Stimulated activated CD4-positive, alpha-beta T cell treated with anti-CD3 and anti-CD28 coated beads, Interleukin-4, amount 100 ng/mL, for 1 hour (primary cell): ENCODE measurements at places on chromosomes 12 and 14.

DNA sequence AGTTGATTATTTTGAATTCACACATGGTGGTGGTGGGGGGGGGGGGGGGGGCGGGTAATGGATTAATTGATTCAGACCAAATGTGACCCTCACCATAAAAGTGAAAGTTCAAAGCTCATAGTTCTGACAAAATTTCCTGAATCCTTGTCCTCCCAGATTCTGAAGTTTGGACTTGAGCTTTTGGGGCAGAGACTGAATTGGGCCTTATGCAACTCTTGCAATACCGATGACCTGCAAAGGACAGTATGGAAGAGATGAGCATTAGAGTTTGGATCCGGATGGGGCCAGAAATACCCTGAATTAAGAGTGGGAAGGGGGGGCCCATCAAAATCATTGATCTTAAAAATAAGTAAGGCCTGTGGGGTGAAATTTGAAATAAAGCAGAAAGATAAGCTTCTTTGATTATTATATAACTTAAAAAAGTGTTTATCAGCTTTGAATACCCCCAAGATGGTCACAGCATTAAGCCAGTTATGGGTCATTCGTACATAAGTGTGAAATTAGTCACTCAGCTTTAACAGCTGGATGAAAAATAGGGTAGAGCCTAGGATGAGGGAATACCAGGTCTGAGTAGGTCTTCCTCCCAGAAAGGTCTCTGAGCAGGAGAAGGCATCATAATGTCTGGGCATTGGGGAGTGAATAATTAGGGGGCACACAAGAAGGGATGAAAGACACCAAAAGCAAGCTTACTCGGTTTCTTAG is 2.1 kb upstream of the PYGL start:
- no peak for DNase-seq

DNA sequence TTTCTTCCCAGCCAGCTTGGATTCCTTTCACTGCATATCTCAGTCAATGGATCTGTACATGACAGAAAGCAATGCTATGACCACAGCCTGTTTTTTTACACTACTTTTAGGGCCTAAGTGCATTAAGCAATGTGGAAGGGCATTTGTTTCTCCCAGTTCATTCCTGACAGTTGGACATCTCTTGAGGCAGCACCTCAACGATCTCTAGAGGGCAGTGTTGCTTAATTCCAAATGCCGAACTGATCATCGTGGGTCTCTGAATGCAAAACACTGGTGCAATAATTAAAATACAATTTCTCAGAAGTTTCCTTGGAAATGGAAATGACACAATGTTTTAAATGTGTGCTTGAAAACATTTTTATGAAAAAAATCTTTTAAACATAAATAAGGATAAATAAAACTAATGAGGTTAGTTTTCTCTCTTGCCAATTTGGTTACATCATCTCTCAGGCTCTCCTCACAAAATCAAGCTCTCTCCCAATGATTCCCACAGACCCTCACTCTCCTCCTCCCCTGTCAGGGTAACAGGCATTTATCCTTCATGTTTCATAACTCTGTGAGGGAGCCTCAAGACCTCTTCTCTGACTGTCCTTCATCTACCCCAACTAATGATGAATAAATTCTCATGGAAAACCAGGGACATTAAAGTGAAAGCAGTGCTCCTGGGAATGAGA is 192.4 kb upstream of the SLC16A7 start:
- peak; percentile 7 for DNase-seq

- DNase-seq = no peak
Observed at GRCh38 chr14:40911141-40911540, 695.5 kb upstream of the LRFN5 start.

- DNase-seq = no peak
Observed at GRCh38 chr12:79689061-79689476, 1.7 kb downstream of the PAWR start.

GRCh38 chr12:24943947-24944600 is 4.8 kb downstream of the BCAT1 start:
- no peak for DNase-seq

DNA sequence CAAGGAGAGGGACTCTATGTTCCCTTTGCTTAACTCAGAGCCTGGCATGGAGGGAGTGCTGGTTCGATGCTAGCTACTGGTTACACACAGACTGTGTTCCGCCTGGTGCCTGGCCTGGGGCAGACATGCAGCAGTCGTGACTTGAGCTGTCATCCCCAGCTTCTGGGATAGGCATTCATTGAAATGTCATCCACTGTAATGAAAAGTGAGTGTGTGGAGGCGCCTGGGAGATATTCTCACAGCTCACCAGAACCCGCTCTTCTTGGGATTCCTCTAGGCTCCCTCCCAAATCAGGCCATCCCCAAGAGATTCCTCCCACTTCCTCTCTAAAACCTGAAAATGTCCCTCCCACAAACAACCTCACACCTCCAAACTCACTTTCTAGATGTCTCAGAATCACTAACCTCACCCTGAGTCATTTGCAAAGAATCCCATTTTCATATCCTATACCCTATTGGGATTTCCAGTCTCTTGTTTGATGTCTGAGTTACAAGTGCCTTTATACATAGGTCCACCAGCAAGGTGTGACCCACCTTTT is 82.8 kb downstream of the CRACR2A start:
- no peak for DNase-seq

DNA sequence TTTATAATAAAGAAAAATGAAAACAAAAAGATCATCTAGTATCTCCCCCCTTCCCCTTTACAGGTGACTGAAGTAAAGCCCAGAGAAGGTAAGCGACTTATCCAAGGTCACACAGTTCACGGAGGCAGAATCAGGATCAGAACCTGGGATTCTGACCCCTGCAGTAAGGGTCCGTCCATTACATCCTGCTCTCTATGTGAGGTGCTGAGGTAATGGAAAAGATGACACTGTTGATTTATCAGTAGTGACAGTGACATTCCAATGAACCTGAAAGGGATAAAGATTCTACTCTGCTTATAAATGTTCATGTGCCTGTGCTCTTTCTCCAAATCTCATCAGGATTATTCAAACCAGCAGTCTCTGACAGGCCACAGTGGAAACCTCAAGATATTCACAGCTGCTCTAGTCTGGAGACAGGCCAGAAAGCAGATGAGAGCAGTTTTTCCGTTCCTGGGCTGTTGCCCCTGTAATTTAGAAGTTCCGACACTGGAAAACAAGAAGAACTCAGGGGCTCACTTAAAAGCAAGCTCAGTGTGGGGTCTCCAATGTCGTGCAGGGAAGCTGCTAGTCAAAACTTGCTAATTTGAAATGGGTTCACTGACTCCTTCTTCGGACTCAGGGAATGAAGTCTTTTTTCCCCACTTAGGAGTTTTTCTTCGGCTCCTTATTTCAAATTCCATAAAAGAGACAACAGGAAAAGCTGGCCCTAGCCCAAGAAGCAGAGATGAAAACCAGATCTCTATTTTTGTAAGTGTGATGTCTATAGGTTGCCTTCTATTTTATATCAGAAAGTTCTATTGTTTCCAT is 131.8 kb upstream of the EEA1 start:
- DNase-seq = no peak

GRCh38 chr12:29698756-29699155 is 85.0 kb downstream of the TMTC1 start:
- no peak for DNase-seq

- DNase-seq = no peak
Observed at GRCh38 chr14:23071921-23072539, 14.7 kb upstream of the CDH24 start.

DNA sequence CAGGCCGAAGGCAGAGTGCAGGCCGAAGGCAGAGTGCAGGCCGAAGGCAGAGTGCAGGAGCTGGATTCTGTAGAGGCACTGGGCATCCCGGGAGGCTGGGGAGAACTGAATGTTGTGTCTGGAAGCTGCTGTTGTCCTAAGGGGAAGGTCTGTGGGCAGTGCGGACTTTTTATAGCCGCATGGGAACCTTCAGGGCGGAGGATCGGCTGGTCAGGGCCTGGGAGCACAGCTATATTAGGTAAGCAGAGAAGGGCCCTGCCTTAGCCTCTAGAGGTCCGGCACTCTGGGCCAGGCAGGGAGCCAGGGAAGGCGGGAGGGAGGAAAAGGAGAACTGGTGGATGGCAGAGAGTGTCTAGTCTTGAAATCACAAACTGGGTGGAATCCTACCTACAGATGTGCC is 14.2 kb downstream of the CABP1 start:
- DNase-seq = no peak

GRCh38 chr14:90304502-90304901 is 27.2 kb downstream of the NRDE2 start:
- no peak for DNase-seq

- no peak for DNase-seq
Observed at GRCh38 chr12:80763874-80764273, 47.2 kb downstream of the MYF5 start.

DNA sequence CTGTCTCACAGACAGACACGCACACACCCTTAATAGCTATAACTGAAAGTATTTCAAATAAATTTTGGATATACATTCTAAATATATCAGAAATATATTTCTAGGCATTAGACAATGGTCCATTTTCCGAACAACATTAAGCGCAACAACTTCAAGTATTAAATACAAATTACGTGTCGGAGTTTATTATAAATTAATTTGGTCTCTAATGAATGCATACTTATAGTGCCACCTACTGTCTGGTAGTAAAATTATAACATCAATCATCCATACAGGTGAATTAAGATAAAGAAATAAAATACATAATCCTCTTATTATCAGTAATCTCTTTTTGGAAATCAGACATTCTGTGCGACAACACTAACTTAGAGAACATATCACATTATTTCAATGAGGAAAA is 27.2 kb upstream of the CMAS start:
- no peak for DNase-seq

DNA sequence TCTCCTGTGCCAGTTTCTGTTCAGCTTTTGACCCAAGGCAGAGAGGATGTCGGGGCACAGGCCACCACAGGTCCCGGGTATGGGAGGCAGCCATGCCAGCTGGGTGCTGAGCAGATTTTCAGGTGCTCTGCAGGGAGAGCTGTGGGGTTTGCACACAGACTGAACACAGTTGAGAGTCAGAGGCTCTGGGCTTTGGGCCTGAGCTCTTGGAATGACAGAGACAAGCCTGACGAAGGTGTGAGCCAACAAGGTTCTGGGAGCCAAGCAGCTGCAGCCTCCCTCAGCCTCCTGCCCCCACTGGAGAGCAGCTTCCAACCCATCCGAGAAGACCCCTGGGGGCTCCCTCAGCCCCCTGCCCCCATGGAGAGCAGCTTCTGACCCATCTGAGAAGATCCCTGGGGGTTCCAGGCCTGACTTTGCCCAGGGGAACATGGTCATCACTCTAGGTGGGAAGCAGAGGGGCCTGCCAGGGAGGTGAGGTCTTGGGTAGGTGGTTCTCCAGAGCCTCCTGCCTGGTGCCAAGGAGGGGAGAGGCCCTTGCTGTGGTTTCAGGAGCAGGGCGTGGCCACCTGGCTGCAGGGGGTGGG is 13.8 kb downstream of the FBRSL1 start:
- DNase-seq = no peak

GRCh38 chr12:12376646-12377448 is 20.0 kb downstream of the BORCS5 start:
- no peak for DNase-seq

DNA sequence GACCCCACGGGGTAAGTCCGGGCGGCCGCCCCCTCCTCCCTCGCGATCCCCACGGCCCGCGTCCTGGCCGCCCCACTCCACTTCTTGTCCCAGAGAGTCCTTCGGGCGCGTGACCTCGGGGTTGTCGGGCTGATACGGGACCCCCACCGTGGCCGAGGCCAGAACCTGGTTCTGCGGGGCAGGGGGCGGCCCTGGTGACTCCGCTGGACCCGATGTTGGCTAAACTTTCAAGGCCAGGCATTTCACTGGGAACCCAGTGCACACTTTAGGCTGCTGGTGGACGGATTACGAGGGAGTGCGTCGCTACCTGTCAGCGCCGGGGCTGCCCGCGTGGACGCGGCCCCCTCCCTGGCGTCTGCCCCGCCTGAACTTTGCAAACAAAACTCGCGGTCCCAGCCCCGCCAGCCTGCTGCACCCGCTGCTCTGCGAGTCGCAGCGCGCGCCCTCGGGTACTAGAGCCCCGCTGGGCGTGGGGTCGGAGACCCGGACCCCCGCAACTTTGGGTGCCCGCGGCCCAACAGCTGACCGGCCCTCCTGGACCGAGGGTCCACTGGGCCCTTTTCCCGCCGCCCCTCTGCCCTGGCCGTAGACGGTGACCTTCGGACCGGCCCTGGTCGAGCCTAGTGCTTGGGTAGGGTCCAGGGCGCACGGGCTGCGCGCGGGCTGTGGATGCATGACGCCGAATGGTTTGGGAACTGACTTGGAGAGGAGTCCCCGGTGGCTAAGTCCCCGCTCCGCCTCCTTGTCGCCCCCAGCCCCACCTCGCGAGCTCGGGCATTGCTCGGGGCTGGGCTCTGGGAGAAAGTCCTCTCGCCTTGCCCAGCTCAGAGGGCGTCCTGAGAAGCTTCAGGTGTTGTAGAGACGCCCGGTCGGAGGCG is 624 bp downstream of the RIN3 start:
- DNase-seq = peak; percentile 45

DNA sequence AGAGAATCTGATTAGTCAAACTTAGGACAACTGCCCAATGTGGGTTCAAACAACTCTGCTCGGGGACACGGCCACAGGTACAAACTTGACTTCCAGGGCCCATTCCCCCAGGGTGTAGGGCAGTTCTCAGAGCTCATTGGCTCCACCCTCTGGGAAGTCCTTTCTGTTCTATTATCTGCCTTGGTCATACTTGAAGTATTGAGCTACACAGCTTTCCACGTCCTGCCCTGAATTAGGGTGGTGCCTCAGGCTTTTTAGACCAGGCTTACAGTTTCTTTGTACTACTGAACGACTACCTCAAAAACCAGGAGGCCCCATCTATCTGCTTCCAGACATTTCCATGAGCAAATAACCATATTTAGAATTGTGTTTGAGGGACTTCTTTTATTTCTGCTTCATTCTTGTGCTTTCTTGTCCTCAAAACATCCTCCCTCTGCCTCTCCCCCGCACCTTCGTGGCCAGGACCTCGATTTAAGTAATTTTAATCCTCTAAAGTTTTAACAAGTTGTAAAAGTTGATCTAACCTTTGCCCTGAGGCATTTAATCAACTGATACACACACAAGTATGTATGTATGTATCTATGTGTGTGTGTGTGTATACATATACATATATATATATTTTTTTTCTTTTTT is 281.7 kb upstream of the AMIGO2 start:
- DNase-seq = peak; percentile 30

DNA sequence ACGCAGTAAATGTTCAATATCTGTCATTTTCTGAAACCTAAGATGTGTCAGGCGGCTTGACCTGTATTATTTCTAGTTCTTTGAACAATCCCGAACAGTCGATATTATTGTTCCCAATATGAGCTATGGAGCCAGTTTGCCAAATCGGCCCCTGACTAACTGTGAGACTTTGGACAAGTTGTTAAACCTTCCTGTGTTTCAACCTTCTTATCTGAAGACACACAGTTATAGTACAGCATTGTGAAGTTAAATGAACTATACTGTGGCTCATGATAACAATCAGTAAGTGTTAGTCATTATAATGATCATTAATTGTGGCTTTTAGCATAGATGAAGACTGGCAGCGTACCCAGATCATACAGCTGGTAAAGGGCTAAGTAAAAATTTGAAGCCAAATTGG is 23.4 kb downstream of the DDX47 start:
- DNase-seq = no peak

- no peak for DNase-seq
Observed at GRCh38 chr12:23699031-23699430, 250.4 kb downstream of the SOX5 start.

GRCh38 chr12:59858508-59859170 is 262.8 kb downstream of the SLC16A7 start:
- DNase-seq = no peak
